Activated CD4-positive, alpha-beta T cell treated with anti-CD3 and anti-CD28 coated beads for 48 hours (primary cell): ENCODE measurements at places on chromosomes 6 and 20.
A peak's percentile ranks its signal among the peaks of the same experiment; 100 is the strongest.

DNA sequence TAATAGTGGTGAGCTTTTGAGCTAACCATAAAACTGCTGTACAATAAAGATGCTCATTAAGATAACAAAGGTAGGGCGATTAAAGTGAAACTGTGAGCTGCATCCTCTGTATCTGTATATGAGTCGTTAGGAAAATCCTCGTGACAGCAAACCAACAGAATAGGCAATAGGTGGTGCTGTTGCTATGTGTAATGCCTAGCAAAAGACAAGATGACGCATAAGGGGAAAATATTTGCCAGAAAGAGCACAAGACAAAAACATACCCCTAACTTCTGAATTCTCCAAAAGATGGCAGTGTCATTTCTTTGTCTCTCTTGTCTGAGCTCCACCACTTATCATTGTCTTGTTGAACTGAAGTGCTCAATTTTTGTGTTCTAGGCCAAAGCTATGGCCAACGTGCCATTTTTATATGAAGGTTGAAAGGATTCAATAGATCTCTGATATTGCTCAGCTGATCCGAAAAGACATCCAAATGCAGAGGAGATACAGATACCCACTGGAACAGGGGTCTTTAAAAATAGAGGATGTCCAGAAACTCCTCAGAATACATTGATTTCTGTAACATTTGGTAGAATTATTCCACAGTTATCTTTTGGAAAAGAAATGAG is 56.3 kb upstream of the ANKEF1 start:
- DNase-seq = peak; percentile 29

- DNase-seq = peak; percentile 85
Observed at GRCh38 chr6:34237722-34238584, 1.3 kb downstream of the HMGA1 start.

- DNase-seq = peak; percentile 76
Observed at GRCh38 chr6:35552285-35552917, 39.7 kb upstream of the TULP1 start.

GRCh38 chr20:62051144-62051543 is 14.5 kb downstream of the TAF4 start:
- DNase-seq = no peak

- no peak for DNase-seq
Observed at GRCh38 chr6:169225131-169225576, 28.5 kb downstream of the THBS2 start.

DNA sequence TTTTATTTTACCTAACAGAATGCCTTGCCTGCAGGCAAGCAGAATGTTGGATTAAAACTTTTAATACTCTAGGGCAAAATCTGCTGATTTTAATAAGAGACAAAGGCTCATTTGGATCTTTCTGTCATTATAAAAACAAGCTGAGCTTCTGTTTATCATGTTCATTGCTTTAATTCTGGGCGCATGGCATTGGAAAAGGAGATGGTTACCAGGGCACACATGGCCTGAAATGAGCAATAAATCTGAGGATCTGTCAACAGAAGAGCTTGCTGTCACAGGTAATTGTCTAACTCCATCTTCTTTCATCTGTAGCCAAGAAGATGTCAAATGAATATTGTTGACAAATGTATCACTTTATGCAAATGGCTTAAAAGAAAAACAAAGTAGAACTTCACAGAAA is 439.6 kb downstream of the DOK5 start:
- no peak for DNase-seq

DNA sequence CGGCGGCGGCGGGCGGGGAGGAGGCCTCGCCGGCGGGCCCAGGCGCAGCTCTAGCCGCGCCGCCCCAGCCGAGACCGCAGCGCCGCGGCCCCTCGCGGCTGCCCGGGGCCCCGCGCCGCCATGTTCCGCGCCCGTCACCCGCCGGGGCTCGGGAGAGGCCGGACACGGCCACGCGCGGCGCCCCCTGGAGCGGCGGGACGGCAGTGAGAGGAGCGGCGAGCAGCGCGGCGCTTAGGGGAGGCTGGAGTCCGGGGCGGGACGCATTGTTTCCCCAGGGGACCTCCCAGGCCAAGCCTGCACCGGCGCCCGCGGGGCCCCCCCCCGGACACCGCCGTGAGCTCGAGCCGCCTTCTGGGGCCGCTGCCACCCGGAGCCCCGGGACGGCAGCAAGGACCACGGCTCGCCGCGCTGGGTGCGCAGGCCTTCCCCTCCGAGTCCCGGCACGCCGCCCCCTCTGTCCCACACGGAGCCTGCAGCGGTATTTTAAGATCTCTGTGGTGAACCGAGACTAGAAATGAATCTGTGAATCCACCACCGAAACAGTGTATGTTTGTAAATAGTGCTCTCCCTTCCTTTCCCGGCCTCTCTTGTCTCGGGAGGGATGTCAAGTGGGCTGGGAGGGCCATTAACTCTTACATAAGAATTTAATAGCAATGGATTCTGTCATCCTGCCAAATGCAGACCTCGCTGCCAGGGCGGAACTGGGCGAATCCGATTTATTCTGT is 424 bp upstream of the KIF13A start:
- peak; percentile 63 for DNase-seq

- DNase-seq = no peak
Observed at GRCh38 chr6:30195951-30196350, 17.3 kb downstream of the TRIM26 start.

GRCh38 chr6:13689511-13690256 is 22.0 kb downstream of the RANBP9 start:
- DNase-seq = no peak

GRCh38 chr6:26240157-26241032 is 124.6 kb upstream of the BTN3A2 start:
- DNase-seq = peak; percentile 82

GRCh38 chr20:36833275-36834020 is 42.5 kb upstream of the TLDC2 start:
- DNase-seq = no peak

DNA sequence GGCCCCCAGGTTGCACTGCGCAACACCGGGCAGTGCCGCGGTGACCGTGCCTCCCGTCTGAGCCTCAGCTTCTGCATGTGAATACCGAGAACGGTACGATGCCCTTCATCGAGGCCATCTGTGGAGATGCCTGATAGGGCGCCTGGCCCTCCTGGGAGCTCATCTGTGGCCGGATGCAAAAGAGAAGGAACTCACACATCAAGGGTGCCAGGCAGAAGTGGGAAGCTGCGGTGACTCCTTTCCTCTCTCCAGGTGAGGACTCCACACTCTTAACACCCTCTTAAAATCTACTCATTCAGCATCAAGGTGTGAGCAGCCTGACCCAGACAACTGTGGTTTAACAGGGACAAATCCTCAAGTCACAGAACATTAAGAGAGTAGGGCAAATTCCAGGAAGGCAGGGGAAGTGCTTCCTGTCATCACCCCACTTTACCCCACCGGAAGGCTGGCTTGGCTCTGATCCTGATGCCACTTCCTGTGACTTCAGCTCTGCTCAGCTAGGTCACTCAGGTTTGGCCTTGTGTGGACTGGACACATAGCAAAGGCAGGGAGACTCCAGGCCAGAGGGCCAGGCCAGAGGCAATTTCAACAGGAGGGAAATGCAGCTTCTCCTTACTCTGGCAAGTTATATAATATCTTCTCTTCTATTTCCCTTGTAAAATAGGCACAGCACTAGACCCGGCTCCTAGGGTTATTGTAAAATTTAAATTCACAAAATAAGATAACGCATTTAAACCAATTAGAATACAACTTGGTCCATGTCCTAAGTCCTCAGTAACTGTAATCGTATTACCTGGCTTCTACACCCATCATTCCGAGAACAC is 69.4 kb downstream of the CPNE5 start:
- DNase-seq = peak; percentile 44

GRCh38 chr20:59163631-59164530 is at the start of gene ZNF831:
ZNF831 (plus strand) TSS chr20:59163821; CDS start chr20:59191020, 27,199 bp downstream.
- no peak for DNase-seq

DNA sequence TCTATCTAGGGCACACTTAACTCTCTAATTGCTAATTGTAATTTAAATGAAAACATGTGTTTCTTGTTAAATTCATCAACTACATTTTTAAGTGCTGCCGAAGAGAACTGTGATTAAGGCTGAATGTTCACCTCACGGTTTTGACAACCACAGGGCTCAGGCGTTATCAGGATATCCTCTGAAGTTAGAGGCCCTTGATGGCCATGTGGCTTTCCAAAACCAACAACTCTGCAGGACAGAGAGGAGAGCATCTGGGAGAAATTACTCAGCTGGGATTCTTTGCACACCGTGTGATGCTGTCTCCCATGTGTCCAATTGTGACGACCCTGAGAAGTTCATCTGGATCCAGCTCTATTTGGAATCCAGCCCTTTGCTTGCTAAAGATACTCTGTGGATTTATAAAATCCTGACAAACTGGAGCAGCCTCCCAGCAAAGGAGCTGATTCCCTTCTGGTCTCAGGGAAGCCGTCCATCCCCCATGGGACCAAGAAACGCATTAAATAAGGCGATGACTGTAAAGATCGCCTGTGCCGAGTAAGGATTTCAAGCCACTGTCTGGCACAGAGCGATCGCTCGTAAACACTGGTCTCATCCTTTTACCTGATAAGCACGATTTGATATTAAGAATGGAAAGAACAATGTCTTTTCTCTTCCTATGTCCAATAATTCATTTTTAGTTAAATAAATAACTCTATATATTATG is 401.1 kb downstream of the CD83 start:
- no peak for DNase-seq

DNA sequence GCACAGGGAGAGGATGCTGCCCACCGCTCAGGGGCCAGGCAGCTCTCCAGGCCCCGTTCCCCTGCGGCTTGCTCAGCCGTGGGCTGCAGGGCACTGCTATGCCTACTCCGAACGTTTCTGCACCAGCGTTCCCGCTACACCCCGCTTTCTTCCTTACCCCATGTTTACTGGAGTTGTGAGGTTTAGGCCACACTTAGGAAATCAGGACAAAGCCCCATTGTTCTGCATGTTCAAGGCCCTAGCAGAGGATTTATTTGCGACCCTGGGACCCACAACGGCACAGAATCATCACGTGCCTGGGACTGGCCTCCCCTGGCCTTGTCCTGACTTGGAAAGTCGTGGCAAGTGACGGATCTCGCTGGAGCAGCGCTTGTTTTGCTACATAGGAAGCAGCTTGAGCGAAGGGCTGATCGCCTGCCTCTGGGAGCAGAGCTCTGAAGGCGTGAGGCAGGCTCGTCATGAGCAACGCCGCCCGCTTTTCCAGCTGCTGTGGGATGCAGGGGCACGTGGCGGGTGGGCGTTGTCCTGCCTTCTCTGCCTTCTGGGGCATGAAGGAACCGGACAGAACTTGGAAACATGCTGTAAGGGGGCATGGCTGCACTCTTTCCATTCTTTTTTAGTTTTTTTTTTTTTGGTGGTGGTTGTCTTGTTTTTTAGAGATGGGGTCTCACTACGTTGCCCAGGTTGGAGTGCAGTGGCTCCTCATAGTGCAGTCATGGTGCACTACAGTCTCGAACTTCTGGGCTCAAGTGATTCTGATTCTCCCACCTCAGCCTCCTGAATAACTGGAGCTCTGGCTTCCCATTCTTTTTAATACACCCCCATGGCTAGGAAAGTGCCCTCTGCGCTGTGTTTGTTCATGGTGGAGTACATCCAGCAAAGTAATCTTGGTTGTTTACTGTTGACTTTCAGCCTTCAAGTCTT is 14.6 kb upstream of the TMEM181 start:
- no peak for DNase-seq

GRCh38 chr20:41078329-41078728 is 49.7 kb downstream of the TOP1 start:
- DNase-seq = no peak
